ENCODE measurements at places on chromosomes 5 and 9.

DNA sequence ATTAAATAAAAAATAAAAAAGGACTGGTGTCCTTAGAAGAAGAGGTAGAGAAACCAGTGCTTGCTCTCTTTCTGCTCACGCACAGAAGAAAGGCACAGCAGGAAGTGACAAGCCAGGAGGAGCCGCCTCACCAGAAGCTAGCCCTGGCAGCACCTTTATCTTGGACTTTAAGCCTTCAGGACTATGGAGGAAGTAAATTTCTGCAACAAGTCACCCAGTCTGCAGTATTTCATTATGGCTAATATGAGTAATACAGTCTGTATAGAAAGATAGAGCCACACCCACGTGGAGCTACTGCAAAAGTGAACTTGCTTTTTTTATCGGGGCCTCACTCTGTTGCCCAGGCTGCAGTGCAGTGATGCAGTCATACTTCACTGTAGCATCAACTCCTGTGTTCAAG lies 68.4 kb downstream of the PDZD2 start:
- no peak for DNase-seq

- DNase-seq = no peak
Observed at GRCh38 chr9:133971121-133971951, 20.8 kb downstream of the VAV2 start.

GRCh38 chr9:93951655-93952118 lies 3.5 kb downstream of the BARX1 start:
- no peak for DNase-seq

DNA sequence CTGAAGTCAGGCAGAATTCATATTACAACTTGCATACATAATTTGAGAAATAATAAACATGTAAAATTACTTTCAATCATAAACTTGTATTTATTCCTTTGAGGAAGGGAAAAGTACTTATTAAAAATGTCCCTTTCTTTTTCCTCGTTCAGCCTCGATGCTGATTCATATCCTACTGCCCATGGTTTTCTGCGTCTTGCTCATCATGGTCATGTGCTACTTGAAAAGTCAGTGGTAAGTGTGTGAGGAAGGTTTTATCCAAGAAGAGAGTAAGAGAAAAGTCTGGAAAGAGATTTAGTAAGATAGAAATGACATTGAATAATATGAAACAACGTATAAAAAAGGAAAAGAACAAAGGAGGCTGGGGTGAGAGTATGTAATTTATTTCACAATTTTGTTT lies 85.9 kb downstream of the OSMR start:
- no peak for DNase-seq

DNA sequence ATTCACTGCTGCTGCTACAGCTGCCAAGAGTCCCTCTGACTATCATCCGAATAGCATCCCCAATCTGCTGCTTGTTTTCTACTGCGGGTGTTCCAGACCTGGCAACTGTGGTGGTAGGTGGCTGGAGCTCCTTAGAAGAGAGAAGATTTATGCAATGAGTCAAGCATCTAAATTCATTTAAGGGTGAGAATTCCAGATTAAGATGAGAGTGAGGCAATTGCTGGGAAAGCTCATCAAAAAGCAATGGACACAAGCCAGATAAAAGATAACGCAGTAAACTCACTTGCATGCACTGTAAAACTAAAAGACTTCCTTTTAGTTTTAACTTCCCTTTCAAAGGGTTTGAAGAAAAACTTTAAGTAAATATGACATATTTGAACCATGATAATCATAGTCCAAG lies 3.9 kb downstream of the PLK2 start:
- no peak for DNase-seq

DNA sequence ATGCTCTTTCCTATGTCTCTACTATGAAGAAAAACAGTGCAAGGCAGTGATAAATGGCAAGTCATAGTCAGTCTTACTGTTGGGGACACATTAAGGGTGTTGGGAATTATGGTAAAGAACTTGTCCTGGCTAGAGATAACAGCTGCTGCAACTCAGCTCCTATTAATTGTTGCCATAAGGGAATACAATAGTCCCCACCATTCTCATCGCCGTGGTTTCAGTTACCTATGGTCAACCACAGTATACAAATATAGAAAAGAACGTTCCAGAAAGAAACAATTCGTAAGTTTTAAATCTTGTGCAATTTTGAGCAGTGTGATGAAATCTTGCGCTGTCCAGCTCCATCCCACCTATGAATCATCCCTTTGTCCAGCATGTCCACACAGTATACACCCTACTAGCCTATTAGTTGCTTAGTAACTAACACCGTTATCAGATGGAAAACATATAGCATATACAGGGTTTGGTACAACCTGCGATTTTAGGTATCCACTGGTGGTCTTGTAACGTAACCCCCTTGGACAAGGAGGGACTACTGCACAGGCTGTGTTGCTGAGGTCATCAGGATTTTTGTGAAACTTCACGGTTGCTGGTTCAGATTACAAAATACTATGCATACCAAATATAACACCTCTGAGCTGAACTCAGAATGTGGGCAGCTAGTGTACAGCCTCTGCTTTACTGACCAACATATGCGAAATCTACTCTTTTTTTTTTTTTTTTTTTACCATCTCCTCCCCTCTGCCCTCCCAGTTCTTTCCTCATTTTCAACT lies 53.5 kb downstream of the ZFR start:
- no peak for DNase-seq
